ENCODE measurements at places on chromosomes 16 and 17.

GRCh38 chr16:16143931-16144330 lies 79.4 kb downstream of the ABCC6 start:
- DNase-seq = no peak

- DNase-seq = peak; percentile 17
Measured at GRCh38 chr17:48016112-48016511, 21.5 kb downstream of the COPZ2 start.

- no peak for DNase-seq
Measured at GRCh38 chr17:50847566-50847965, 12.2 kb downstream of the WFIKKN2 start.

GRCh38 chr16:51271156-51271701 lies 120.2 kb upstream of the SALL1 start:
- no peak for DNase-seq

DNA sequence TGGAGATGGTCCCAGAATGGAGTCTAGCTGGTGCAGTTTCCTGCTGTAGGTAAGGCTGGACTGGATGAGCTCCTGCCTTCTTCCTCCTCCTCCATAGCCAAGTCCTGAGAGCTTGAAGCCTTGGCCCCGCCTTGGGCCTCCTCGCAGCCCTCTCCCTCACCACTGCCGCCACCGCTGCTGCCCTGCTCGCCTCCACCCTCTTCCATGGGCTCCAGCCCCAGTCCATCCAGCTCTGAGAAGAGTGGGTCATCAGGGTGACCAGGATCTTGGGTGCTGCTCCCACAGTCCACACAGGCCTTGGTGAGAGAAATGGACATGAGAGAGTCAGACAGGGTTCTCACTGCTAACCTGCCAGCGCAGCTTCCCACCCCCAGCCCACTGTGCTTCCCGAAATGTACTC lies 11.2 kb downstream of the PER1 start:
- DNase-seq = no peak
